Glutamatergic neuron (in vitro differentiated cells): ENCODE measurements at places on chromosomes 12 and 14. TPM values are rescaled to one million over a fixed set of nuclear protein-coding genes. Genes with fewer than 3 reads are reported as not detected.

- no peak for DNase-seq
Observed at GRCh38 chr12:104519190-104520019, 62.7 kb downstream of the CHST11 start.

The KLRC3 gene
- not detected for total RNA-seq

GRCh38 chr12:76765598-76765997 is 1.7 kb downstream of the ZDHHC17 start:
- DNase-seq = no peak

The MMP14 gene
- 162 TPM for total RNA-seq

GRCh38 chr12:82942521-82942920 is 255.8 kb downstream of the TMTC2 start:
- no peak for DNase-seq

GRCh38 chr12:31850268-31850667 is 108.9 kb upstream of the RESF1 start:
- no peak for DNase-seq

The TEX52 gene
- not detected for total RNA-seq

DNA sequence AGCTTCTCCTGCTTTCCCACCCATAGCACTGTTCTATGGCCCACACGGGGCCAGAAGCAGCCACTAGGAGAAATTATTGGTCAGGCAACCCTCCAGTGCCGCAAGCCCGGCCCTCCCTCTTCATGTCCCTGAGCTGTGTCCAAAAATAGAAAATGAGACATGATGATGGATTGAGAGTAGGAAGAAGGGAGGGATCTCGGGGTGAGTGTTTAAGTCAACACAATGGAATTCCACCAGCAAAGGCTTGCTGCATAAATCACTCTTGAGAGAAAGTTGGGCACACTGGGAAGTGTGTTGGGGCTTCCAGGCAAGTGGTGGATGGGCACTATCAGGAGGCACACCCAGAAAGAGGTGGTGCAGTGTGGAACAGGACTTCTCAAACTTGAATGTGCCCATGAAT is 94.2 kb downstream of the LLPH start:
- no peak for DNase-seq

DNA sequence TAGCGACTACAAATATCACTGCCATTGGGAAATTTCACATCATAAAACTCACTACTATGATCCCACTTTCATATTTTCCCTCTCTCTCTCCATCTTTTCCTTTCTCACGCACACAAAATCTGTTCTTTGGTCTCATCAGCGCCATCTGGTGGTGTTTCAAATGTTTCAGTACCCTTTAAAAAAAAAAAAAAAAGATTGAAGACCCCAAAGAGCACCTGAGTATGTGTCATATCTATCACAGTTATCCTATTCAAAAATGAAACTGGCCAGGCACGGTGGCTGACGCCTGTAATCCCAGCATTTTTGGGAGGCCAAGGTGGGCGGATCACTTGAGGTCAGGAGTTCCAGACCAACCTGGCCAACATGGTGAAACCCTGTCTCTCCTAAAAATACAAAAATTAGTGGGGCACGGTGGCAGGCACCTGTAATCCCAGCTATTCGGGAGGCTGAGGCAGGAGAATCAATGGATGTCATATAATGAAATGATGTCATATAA is 72.4 kb downstream of the TTC9 start:
- no peak for DNase-seq

DNA sequence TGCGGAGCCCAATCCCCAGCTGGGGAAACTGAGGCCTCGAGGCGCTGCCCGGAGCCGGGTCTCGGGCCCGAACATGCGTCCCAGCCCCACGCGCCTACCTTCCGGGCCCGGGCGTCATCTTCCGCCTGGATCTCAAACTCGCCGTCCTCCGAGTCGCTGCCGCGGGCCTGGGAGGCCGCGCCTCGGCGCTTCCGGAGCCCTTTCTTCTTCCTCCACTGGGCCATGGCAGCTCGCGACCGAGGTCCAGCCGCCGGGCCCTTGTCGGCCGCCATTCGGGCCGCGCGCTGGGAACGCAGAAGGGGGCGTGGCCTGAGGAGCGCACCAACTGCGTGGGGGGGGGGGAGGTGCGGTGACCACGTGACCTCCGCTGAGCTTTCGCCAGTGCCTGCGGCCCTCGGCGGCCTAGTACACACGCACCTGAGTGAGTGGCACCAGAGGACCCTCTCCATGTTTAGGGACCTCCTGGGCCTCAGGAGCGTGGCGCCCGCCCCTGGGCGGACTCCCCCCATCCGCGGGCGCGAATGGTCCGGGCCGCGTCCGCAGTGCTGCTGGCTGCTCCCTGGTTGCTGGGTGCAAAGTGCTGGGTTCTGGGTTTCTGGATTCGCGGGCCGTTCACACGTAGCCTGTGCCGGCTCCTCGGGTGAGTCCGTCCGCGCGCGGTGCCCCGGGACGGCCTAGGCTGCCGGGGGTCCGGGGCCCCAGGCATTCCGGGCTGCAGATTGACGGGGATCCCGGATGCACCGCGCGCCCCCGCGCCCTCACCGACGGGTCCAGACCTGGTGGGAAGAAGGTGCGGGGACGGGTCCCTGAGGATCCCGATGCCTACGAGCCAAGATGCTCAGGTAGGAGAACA is at the start of the genes DDX54 and RITA1:
TSS of gene DDX54 (minus strand) at position 299 of the 853 bp plus-strand sequence. CDS start at position 272, 27 bp downstream.
TSS of gene RITA1 (plus strand) at position 542 of the 853 bp plus-strand sequence. CDS start 1,026 bp downstream, outside the sequence.
- DNase-seq = peak; percentile 83

- DNase-seq = no peak
Observed at GRCh38 chr14:51865953-51866747, 5.7 kb downstream of the GNG2 start.

The TAS2R30 gene
- total RNA-seq = 5.1 TPM

The GRIN2B gene
- total RNA-seq = 0.02 TPM

- no peak for DNase-seq
Observed at GRCh38 chr12:87801860-87802720, 227.1 kb downstream of the C12orf50 start.

GRCh38 chr12:56206452-56207166 is 15.1 kb downstream of the RNF41 start:
- DNase-seq = peak; percentile 76

- no peak for DNase-seq
Observed at GRCh38 chr14:71261206-71261605, 353.9 kb downstream of the PCNX1 start.
